Airway epithelial cell (primary cell): ENCODE measurements at places on chromosomes 12 and 14. TPM values are rescaled to one million over a fixed set of nuclear protein-coding genes. Genes with fewer than 3 reads are reported as not detected.

Gene RHOJ
- 0.21 TPM in 1 of 2 replicates, not detected in the other for total RNA-seq

Gene STAC3
- total RNA-seq: 0.35 and 1.1 TPM in 2 replicates

Gene FAM222A
- total RNA-seq: 0.46 and 0.63 TPM in 2 replicates

Gene CDCA3
- 23.6 and 41.0 TPM in 2 replicates for total RNA-seq

Gene KLHL33
- not detected in 2 replicates for total RNA-seq

Gene KRT83
- not detected in 2 replicates for total RNA-seq

Gene KLRK1
- total RNA-seq: not detected in 2 replicates

Gene KRT79
- total RNA-seq: not detected in 2 replicates

Gene STXBP6
- total RNA-seq: not detected in 2 replicates

Gene ADGRD1
- total RNA-seq: not detected in 2 replicates

Gene NRXN3
- 0.63 and 0.98 TPM in 2 replicates for total RNA-seq

Gene ANO2
- total RNA-seq: 0.07 TPM in 1 of 2 replicates, not detected in the other

Gene AQP2
- total RNA-seq: not detected in 2 replicates
